ACHN (cell line): ENCODE measurements at places on chromosomes 12 and 14.

DNA sequence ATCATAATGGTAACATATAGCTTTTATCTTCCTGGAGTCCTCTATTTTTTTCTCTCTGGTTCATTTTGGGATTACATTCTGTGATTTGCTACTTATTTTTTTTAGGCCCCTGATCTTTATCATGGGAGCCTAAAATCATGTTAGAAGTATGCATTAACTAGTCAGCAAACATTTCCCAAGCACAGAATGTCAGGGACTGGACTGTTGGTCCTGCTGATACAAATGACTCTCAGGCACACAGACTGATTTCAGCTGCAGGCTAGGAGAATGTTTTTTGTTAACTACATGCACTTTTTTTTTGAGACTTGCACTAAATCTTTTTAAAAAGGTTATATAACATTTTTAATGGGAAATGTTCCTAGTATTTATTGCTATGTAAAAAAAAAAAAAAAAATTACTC is 131.1 kb downstream of the ACSS3 start:
- no peak for DNase-seq

DNA sequence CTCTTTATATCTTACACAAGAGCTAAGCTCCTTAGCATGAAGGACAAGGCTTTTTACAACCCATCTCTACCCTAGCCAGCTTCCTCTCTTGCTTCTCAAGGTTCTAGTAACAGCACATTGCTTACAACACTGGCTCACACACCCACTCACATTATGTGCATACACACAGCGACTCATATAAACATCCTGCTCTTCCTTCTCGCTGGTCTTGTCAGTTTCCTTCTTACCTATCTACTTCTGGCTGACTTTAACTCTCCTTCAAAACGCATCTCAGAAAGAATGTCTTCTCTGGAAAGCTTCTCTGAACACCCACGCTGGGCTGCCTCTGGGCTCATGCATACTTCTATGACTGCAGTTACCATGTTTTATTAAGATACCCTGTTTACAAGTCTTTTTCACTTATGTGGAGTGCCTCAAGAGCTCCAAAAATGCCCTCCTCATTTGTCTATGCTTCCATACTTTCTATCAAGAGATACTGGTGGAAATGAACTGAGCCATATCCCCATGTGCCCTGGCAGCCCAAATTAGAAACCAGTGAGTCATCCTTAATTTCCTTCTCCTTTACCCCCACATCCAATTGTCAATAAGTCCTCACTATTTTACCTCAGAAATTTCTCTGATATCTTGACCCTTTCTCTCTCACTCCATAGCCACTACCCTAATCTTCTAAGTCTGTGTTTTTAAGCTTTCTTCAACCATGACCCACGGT is 126.9 kb upstream of the KRAS start:
- no peak for DNase-seq

GRCh38 chr12:110741341-110742095 is 1.2 kb downstream of the PPP1CC start:
- peak; percentile 44 for DNase-seq

- DNase-seq: no peak
These were observed 25.7 kb downstream of the MTA1 start for GRCh38 chr14:105445290-105445689.

DNA sequence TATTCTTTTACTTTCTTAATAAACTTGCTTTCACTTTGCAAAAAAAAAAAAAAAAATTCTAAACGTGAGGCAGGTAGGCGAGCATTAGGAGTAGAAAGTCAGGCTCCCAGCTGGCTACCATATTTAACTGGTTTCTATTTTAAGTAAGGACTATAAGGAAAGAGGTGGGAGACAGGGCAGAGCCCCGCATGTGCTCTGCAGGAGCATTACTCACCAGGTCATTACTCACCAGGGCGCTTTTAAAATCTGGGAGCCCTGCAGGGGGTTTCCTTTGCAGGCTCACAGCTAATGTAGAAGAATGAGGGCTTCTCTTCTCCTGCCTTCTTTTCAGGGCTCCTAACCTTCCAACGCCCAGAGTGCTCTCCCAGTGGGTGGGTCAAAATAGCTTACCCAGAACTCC is 14.0 kb upstream of the DPF3 start:
- peak; percentile 71 for DNase-seq

DNA sequence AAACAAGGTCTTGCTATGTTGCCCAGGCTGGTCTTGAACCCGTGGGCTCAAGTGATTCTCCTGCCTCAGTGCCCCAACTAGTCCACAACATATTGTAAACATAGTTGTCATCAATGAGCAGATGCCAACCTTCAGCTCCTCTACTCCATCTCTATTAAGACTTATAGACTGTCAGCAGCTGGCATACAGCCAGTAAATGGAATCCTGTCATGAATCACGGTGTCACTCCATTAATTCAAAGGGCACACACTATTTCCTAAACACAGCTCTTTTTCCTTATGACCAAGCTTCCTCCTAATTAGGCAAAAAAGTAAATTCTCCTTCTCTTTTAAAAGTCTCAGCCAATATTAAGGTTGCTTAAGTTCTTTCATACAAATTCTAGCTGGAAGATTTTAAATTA is 111.2 kb downstream of the ITPR2 start:
- peak; percentile 24 for DNase-seq

DNA sequence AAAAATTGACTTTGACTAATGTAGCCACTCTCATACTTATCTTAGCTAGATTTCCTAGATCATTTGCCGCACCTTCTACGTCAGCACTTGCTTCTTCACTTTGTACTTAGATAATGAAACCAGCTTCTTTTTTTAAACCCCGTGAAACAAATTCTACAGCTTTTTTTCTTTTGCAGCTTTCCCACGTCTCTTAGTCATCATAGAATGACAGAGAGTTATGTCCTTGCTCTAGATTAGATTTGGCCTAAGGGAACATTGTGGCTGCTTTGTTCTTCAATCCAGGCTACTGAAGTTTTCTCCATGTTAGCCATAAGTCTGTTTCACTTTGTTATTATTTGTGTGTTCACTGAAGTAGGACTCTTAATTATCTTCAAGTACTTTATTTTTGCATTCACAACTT is 94.9 kb downstream of the SLCO1A2 start:
- DNase-seq: no peak

- no peak for DNase-seq
These were observed 105.2 kb downstream of the FGD4 start for GRCh38 chr12:32504591-32504990.

DNA sequence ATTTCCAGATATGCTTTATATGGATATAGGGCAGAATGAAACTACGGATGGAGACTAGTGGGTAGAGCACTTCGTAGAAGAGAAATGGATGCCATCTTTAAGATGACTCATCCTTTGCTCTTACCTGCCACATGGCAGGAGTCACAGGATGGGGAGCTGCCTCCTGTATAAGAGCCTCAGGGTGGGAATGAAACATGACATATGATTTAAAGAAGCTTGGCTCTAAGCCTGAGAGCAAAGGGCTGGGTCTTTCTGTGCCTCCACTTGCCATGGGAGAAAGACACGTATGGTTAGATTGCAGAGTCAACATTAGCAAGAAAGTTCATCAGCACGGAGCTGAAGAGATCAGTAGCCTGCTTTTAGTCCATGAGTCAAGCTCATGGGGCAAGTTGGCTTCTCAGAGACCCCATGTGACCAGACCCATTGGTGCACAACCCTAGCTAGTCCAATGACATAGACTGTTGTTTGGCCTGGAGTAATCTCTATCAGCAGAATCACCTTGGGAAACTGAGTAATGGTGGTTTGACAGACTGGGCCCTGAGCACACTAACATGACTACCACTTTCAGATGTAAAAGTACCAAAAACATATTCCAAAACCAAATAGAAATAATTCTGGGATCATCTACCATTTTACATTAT is 38.1 kb upstream of the IL22 start:
- no peak for DNase-seq

GRCh38 chr12:4771960-4772566 is 51.9 kb downstream of the GALNT8 start:
- no peak for DNase-seq

DNA sequence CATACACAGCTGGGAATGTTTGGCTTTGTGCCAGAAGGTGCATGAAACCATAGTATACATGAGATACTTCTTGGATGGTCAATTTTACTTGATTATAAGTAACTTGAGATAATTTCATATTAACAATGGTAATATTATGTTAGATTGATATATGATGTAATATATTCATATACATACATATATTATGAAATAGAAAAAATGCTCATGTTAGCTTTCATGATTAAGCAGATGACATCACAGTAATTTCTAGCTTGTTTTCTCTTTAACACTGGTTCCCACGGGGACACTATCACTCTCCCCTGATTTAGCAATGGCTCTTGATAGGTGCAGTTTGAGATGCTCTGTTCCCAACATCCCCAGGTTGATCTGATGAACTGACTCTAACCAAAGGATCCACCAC is 35.4 kb upstream of the NTF3 start:
- no peak for DNase-seq

DNA sequence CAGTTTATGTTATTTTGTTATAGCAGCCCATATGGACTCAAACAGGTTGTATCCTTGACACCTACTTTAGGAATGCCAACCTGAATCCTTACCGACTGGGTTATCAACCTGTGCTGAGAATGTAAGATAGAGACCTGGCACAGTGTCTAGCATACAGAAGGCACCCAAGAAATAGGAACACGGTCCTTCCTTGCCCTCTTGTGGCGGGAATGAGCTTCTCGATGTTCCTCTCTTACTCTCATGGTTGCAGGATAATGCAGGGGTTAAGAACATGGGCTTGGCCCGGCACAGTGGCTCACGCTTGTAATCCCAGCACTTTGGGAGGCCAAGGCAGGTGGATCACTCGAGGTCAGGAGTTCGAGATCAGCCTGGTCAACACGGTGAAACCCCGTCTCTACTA is 6.5 kb downstream of the C12orf43 start:
- peak; percentile 81 for DNase-seq

DNA sequence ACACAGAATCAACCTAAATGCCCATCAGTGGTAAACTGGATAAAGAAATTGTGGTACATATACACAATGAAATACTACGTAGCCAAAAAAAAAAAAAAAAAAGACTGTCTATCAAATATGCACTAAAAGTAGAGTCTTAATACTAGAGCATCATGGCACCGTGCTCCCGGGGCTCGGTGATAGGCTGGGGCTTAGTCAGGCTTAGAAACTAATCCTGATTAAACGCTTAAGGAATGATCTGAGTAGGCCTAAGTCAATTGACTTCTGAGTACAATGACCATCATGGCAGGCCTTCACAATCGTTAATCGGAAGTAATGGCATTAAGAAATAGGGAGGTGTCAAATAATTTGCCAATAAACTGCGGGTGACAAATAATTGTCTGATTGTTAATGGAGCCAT is 9.7 kb downstream of the PLBD1 start:
- DNase-seq: no peak

DNA sequence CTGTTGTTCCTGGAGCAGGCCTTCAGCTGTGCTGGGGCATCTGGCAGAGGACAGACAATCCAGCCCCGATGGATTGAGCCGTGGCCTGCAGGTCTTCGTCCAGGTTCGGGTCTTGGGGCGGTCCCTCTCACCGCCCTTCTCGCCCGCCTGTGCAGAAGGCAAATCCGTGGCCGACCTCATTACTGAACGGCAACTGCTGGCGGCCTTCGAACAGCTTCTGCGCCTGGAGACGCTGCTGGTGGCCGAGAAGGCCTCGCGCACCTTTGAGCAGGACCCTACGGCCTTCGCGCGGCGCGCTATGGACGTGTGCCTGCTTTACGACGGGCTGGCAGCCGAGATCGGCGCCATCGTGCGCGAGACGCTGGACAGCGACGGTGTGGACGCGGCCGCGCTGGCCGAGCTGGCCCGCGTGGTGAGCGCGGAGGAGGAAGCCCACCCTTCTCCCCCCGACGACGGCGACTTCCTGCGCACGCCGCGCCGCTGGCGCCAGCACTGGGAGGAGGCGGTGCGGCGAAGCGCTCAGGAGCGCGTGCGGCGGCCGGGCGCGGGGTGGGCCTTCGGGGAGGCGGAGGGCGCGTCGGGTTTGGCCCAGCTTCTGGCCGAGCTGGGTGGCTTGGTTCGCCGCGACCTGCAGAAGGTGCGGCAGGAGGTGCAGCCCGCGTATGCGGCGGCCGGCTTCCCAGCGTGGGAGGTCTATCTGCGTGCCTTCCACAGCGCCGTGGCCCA is 7.6 kb downstream of the EXOC3L4 start:
- no peak for DNase-seq

- DNase-seq: no peak
These were observed 15.4 kb downstream of the HSP90AA1 start for GRCh38 chr14:102071283-102071998.

GRCh38 chr12:57904848-57905811 is 36.2 kb upstream of the ATP23 start:
- DNase-seq: peak; percentile 93

DNA sequence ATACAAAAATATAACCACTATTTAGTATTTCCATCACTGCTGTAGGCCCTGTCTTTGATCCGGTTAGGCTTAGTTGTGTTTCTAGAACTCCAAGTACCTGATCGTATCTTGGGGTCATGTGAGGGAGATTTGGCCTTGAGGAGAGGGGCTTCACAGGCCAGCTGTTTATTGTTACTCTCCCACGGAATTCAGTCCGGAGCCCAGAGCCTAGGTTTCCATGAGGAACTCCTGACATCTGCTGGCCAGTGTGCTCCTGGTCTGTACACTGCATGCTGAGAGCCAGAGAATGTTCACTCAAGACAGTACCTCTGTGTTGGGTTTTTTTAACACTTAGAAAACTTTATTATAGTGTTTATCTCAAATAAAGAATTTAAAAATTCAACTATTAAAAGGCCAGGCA is 341.0 kb upstream of the TMEM132C start:
- peak; percentile 41 for DNase-seq

DNA sequence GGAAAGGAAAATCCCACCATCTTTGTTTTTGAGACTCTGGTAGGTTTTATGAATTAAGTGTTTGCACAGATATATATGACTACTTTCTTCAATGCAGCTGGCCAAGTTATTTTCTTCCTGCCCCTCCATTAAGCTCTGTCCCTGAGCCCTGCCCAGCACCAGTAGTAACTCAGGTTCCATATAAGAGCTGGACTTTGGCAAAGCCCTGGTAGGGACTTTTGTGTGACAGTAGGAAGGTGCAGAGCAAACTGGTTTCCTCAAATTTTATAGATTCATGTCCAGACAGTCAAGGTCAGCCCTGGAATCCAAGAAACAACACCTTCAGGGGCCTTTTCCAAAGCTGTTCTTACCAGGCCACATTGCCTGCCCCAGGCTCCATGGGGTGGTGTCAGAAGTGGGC is 47.3 kb downstream of the SSPN start:
- no peak for DNase-seq

DNA sequence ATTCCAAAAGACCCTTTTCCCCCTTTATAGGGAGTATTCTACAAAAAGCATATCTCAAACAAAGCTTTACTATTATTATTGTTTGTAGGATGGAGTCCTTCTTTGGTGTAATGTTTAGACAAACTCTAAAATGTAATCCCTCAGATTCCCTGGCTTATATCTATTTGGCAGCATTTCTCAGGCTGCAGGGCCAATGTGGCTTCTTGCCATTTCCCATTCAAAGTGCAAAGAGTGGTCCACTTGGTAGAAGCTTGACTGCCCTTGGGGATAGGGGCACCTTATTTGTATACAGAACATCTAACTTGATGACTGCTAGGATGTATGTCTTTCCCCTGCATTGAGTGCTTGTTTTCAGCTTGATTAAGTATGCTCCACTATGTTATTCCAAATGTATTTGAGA is 242.7 kb downstream of the PRKD1 start:
- no peak for DNase-seq
